ENCODE measurements at places on chromosomes 11 and 22.

DNA sequence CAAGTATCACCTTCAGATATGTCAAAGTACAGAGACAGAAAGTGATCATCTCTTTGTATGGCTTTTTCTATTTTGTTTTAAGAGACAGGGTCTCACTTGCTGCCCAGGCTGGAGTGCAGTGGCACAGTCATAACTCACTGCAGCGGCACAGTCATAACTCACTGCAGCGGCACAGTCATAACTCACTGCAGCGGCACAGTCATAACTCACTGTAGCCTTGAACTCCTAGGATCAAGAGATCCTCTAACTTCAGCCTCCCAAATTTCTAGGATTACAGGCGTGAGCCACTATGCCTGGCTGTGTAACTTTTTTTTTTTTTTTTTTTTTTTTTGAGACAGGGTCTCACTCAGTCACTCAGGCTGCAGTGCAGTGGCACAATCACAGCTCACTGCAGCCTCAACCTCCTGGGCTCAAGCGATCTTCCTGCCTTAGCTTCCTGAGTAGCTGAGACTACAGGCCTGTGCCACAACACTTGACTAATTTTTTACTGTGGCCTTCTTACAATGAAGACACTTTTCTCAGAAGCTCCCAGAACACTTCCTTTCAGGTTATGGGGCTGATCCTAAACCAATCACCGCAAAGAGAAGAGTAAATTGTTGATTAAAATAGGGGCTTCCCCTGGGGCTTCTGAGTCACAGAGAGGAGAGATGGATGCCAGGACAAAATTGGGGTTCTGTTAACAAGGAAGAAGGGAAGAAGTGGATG lies 9.0 kb upstream of the HIKESHI start:
- DNase-seq: no peak

GRCh38 chr11:45211732-45212131 lies 65.3 kb downstream of the PRDM11 start:
- DNase-seq: no peak

DNA sequence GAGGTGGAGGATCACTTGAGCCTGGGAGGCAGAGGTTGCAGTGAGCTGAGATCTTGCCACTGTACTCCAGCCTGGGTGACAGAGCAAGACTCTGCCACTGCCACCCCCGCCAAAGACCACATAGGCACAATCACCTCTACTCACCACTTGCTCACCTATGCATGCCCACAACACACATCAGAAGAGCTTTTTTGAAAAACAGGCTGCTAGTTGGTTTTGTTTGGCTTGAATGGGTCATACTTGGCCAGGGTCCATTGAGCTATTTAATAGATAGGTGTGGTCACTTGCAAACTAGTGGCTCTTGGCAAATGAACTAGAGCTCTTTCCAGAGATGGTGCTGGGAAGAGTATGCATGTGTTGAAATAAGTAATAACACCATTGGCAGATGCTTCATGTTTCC lies 80.1 kb downstream of the EMSY start:
- DNase-seq: no peak

DNA sequence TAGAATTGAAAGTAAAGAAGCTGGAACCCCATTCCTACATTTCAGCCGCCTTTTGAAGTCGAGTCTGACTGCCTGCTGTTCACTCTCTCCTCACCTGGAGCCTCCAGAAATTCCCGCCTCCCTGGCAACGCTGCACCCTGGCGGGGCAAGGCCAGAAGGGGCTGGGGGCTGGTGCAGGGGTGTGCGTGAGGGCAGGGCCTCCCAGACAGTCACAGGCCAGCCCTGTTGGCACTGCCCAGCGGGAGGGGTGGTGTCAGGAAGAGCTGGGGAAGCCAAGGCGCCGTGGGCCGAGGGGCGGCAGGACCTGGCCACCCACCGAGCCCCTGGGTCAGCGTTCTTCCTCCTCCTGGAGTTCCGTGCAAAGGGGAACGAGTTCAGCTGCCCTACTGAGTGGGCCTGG lies 123.2 kb downstream of the KCNQ1OT1 start:
- DNase-seq: no peak

DNA sequence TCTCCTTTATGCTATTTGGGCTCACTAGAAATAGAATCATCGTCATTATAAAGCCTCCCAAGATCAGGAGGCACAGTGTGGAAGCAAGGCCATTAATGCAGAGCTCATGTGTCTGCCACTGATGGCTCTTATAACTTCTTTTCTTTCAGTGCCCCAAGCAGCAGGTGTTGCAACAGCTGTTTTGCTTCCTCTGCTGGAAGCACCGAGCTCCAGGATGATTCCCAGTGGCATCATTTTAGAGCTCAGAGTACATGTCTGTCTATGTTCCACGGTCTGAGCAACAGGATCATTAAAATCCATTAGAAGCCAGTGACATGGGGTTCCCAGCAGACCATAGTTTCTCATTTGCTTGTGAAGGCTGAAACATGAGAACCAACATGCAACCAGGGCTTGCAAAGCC lies 803.0 kb upstream of the FAT3 start:
- no peak for DNase-seq

Data from activated naive CD8-positive, alpha-beta T cell treated with anti-CD3 and anti-CD28 coated beads, Interleukin-2, amount 50 U/mL, for 24 hours (primary cell).